ENCODE measurements at places on chromosomes 2 and 18. TPM values are rescaled to one million over a fixed set of nuclear protein-coding genes. Genes with fewer than 3 reads are reported as not detected.
A peak's percentile ranks its signal among the peaks of the same experiment; 100 is the strongest.

GRCh38 chr2:8148260-8149006 lies 533.4 kb upstream of the ID2 start:
- H3K27me3 ChIP-seq: no peaks in the 10 kb centered on the region
- H3K4me1 ChIP-seq: peaks cover 13% of the 10 kb centered on the region
- no peak overlapping the region for H3K4me3 ChIP-seq

GRCh38 chr18:55128437-55128836 lies 169.2 kb upstream of the CCDC68 start:
- no peaks in the 10 kb centered on the region for H3K27me3 ChIP-seq
- no peaks in the 10 kb centered on the region for H3K4me1 ChIP-seq
- H3K36me3 ChIP-seq: no peaks in the 10 kb centered on the region
- H3K4me3 ChIP-seq: no peak overlapping the region
- no peak overlapping the region for H3K27ac ChIP-seq
- no peak for DNase-seq

TXNDC2 gene
- not detected for total RNA-seq

SUPT7L gene
- total RNA-seq: 23.3 TPM

- H3K4me1 ChIP-seq: peaks cover 12% of the 10 kb centered on the region
- no peaks in the 10 kb centered on the region for H3K27me3 ChIP-seq
- H3K36me3 ChIP-seq: no peaks in the 10 kb centered on the region
- no peak for DNase-seq
Measured at GRCh38 chr18:59026831-59027410, 112.8 kb upstream of the SEC11C start.

GRCh38 chr2:183408562-183408961 lies 284.3 kb downstream of the NUP35 start:
- DNase-seq: no peak
- H3K27me3 ChIP-seq: no peaks in the 10 kb centered on the region
- H3K4me1 ChIP-seq: no peaks in the 10 kb centered on the region
- no peaks in the 10 kb centered on the region for H3K36me3 ChIP-seq
- H3K4me3 ChIP-seq: no peak overlapping the region

RBM44 gene
- total RNA-seq: 0.18 TPM

DNA sequence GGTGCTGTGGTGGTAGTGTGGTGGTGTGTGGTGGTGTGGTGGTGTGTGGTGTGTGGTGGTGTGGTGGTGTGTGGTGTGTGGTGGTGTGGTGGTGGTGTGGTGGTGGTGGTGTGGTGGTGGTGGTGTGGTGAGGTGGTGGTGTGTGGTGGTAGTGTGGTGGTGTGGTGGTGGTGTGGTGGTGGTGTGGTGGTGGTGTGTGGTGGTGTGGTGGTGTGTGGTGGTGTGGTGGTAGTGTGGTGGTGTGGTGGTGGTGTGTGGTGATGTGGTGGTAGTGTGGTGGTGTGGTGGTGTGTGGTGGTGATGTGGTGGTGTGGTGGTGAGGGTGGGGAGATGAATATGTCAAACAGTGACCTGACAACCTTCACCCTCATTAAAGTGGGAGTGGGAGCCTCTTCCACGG lies 55.6 kb upstream of the DLGAP1 start:
- H3K36me3 ChIP-seq: no peaks in the 10 kb centered on the region
- no peaks in the 10 kb centered on the region for H3K27me3 ChIP-seq
- H3K4me3 ChIP-seq: no peak overlapping the region

CPO gene
- total RNA-seq: 1.1 TPM

SPATS2L gene
- 82.1 TPM for total RNA-seq

DNA sequence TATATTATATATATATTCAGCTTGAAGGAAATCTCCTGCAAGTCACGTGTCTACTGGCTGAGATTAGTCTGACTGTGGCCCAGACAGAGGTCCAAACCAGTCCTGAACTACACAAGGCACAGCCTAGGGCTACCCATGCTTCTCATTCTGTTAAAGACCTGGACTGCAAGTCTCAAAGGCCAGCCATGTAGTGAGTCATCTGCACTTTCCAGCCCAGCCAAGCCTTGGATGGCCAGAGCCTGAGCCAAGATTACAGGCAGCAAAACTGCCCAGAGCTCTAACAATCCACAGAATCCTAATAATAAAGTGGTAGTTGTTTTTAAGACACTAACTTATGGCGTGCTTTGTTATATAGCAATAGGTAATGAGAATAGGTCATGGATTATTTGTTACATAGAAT lies 259.6 kb downstream of the SS18 start:
- H3K27ac ChIP-seq: no peak overlapping the region
- H3K27me3 ChIP-seq: no peaks in the 10 kb centered on the region
- H3K4me1 ChIP-seq: peaks cover 5% of the 10 kb centered on the region

EMILIN1 gene
- total RNA-seq: 264 TPM

- DNase-seq: no peak
- H3K27ac ChIP-seq: peak overlapping the region; percentile 14
- H3K4me1 ChIP-seq: peaks cover 1% of the 10 kb centered on the region
- no peaks in the 10 kb centered on the region for H3K27me3 ChIP-seq
Measured at GRCh38 chr2:24121469-24121868, 1.7 kb downstream of the PFN4 start.
